HFF-Myc (cell line): ENCODE measurements at places on chromosomes 16 and 17.

DNA sequence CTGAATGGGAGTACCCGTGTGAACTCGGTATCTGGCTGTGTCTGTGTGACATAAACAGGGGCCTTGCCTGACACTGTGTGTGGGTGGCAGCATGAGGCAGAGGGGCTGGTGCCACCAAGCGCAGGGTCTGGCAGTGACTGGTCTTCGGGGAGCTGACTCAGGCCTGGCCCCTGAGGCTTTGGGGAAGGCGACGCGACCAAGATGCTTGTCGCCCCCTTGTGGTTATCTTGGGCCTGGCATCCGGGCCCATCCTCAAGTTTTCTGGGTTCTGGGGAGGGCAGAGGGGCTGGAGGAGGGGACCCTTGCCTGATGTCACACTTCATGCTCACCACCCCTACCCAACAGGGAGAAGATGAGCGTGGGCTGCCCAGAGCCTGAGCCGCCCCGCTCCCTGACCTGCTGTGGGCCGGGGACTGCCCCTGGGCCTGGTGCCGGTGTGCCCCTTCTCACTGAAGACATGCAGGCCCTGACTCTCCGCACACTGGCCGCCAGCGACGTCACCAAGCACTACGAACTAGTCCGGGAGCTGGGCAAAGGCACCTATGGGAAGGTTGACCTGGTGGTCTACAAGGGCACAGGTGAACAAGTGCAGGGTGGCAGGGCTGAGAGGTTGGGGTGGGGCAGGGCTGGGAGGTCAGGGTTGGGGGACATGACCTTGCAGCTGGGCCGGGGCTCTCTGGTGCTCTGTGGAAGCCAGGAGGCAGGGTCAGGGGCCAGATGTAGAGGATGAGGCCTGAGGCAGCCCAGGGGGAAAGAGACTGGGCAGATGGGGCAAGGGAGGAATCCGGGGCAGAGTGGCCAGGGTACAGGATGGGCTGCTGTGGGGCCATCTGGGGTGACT, 24.9 kb downstream of the SBK1 start:
- DNase-seq: no peak

- DNase-seq: no peak
Measured at GRCh38 chr17:10021272-10021984, 116.4 kb upstream of the RCVRN start.

GRCh38 chr17:1377334-1377733, 22.7 kb downstream of the YWHAE start:
- DNase-seq: no peak

- no peak for DNase-seq
Measured at GRCh38 chr16:68219725-68220351, 16.1 kb downstream of the ESRP2 start.

GRCh38 chr17:10061111-10061845, 137.1 kb downstream of the GAS7 start:
- DNase-seq: peak; percentile 90
